Immature natural killer cell (primary cell): ENCODE measurements at places on chromosomes 6 and 20. TPM values are rescaled to one million over a fixed set of nuclear protein-coding genes. Genes with fewer than 3 reads are reported as not detected.

DNA sequence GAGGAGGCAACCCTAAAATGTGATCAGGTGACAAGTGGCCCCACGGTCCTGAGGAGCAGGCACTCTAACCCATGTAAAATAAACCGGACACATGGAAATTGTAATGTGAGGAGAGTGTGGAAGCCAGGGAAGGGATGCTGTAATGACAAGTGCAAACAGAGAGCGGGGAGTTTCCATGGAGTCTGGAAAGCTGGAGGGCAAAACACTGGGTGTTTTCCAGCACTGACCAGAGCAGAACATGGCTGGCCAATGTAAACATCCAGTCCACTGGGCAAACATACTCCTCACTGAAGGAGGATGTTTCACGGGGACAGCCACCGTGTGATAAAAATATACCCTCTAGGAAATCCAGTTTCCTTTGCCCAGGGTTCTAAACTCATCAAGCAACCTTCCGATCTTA, 219.0 kb upstream of the JARID2 start:
- no peak for DNase-seq

GRCh38 chr6:18246205-18246604, 18.1 kb downstream of the DEK start:
- no peak for DNase-seq

- no peak for DNase-seq
Measured at GRCh38 chr6:132816660-132817059, 2.3 kb downstream of the RPS12 start.

DNA sequence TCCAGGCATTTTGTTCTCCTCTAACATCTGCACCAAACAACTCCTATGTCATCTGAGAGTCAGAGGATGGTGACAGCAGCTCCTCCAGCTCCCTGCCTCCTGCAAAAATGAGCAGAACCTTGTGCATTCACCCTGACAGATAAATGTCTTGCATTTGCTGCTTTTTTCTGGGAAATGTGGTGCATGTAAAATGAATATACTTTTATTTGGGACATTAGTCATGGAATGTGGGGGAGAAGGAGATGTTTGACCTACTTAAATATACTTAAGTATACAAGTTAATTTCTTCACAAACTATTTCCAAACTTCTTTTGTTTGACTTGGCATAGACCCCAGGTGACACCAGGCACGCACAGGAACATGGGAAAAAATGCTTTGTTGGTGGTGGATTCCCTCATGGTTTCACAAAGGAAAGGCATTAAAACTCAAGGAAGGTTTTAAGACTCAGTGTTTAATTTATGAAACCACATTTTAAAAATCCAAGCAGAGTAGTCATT, 181.8 kb upstream of the MCHR2 start:
- DNase-seq, result no peak

- DNase-seq, result no peak
Measured at GRCh38 chr6:169533301-169534038, 168.4 kb downstream of the WDR27 start.

- DNase-seq, result no peak
Measured at GRCh38 chr6:115634887-115635286, 425.8 kb downstream of the FRK start.

DNA sequence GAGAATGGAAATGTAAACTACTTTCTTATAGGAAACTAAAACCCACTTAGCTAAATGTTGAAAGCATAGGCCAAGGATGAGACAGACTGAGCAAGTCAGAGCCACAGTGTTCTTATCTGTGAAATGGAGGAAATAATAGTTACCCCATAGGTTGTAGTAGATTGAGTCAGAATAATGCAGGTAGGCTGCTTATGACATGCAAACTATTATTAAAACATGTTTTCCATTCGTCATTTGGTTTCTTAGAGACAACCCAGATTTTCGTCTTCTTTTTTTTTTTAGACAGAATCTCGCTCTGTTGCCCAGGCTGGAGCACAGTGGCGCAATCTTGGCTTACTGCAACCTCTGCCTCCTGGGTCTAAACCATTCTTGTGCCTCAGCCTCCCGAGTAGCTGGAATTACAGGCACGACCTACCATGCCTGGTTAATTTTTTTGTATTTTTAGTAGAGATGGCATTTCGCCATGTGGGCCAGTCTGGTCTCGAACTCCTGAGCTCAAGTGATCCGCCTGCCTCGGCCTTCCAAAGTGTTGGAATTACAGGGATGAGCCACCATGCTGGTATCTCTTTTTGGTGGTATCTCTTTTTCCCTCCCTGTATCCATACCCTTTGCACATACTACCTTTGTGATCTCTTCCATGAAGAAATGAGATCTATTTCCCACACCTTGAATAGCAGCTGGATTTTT, 196.5 kb upstream of the ZNF217 start:
- DNase-seq, result no peak

DNA sequence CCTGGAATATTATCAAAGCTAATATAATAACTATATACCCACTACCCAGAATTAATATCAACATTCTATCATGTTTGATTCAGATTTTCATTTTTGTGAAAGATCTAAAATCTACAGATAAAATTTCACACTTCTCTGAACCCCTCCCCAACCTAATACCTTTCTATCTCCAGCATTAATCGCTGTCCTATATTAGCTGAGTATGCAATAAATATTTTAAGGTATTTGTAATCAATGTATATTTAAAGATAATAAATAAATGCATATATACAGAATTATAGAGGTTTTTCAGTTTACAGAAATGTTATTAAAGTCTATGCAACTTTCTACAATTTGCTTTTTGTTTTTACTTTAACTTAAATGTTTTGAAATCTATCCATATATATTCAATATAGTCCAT, 156.7 kb upstream of the NRSN1 start:
- DNase-seq, result no peak

DNA sequence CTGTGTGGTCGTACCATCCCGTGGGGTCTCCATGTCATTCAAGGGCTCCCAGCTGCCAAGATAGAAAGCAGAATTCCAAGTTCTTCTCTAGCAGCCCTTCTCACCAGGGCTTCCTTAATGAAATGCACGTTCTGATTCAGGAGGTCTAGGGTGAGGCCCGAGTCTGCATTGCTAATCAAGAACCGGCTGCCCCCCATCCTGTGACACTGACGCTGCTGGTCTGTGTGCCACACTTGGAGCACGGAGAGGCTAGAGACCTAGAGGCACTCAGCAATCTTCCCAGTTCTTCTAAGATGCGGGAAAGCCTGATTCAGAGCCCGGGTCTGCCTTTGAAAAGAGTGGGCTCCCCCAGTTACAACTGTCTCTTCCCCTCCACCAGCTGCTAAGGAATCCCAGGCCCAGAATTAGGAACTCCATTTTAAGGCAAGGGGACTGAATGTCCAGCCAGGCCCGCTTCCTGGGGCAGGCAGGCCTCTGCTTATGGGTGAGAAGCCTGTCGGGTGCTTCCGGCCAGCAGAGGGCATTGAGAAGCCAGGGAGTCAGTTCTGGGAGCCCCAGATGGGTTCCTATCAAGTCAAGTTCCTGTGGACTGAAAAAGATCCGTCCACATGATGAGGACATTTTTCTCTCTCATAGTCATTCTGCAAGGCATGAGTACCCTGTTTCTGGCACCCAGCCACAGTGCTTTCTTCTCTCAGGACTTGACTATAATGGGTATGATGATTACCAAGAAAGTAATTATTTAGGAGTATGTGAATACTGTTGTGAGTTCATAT, 69.8 kb upstream of the RIN2 start:
- no peak for DNase-seq

GRCh38 chr20:36148439-36148838, 6.1 kb upstream of the EPB41L1 start:
- DNase-seq, result no peak

DNA sequence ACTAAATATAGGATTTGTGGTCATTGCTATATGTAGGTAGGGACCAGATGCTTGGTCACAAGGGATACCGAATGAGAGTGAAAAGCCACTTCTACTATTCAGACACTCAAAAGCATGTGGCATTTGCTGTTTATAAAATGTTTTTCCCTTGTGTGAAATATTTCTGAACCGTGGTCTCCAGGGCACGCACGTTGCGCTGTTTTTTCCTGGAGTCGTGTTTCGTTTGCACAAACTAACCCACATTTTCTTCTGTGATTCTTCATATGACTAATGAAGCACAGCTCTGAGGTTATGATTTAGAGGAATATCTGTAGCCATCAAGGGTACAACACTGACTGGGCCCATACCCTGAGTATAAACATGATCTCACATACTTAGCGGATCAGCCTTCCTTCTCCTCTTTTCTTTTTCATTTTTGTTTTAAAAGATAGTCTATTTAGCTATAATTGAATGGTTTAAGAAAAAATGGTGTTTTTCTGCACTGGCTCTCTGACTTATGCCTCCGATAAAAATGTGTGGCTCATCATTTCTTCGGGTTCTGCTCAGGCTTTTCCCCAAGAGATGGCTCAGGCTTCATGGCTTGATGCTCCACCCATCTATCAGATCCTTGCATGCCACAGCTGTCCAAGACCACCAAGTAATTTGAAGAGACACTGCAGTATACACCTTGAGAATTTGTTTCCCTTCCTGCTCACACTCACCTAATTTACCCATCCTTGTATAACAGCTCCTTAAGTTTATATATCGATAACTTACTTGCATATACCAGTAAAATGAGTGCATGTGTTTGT, 59.9 kb upstream of the HBS1L start:
- DNase-seq, result no peak

- DNase-seq, result no peak
Measured at GRCh38 chr20:63682384-63683139, 13.9 kb upstream of the TNFRSF6B start.

KCNQ2 gene
- polyA plus RNA-seq, result not detected

TCF15 gene
- polyA plus RNA-seq, result not detected

SLC17A3 gene
- not detected for polyA plus RNA-seq

DNMT3B gene
- 0.16 TPM for polyA plus RNA-seq

CLPSL2 gene
- polyA plus RNA-seq, result not detected
